Activated T-helper 2 cell treated with anti-CD3 and anti-CD28 coated beads, Interferon-gamma antibody, Interleukin-2, Interleukin-4, amounts not matched to agents 10 μg/mL and 5 μg/mL and 100 μg/mL, durations not matched to agents 14 hours and 24 hours and 36 hours (primary cell): ENCODE measurements at places on chromosomes 7 and 10.
A peak's percentile ranks its signal among the peaks of the same experiment; 100 is the strongest.

GRCh38 chr7:19552576-19552975, 156.3 kb downstream of the POLR1F start:
- peak overlapping the region; percentile 46 for H3K27ac ChIP-seq
- H3K4me3 ChIP-seq, result no peak overlapping the region
- H3K4me1 ChIP-seq, result peaks cover 12% of the 10 kb centered on the region
- H3K27me3 ChIP-seq, result no peaks in the 10 kb centered on the region
- H3K36me3 ChIP-seq, result no peaks in the 10 kb centered on the region

- no peaks in the 10 kb centered on the region for H3K4me1 ChIP-seq
- H3K4me3 ChIP-seq, result no peak overlapping the region
- peaks cover 3% of the 10 kb centered on the region for H3K27me3 ChIP-seq
- H3K27ac ChIP-seq, result no peak overlapping the region
These were observed 368.4 kb upstream of the ZMIZ1 start for GRCh38 chr10:78700413-78700812.

GRCh38 chr10:119297207-119297968, 90.0 kb downstream of the GRK5 start:
- no peak for DNase-seq
- no peak overlapping the region for H3K4me3 ChIP-seq
- no peaks in the 10 kb centered on the region for H3K27me3 ChIP-seq
- no peak overlapping the region for H3K27ac ChIP-seq

GRCh38 chr10:119705434-119705831, 20.4 kb upstream of the INPP5F start:
- no peaks in the 10 kb centered on the region for H3K27me3 ChIP-seq
- H3K36me3 ChIP-seq, result peaks cover 55% of the 10 kb centered on the region
- H3K4me1 ChIP-seq, result peaks cover 58% of the 10 kb centered on the region
- H3K27ac ChIP-seq, result peak overlapping the region; percentile 96
- peak overlapping the region; percentile 33 for H3K4me3 ChIP-seq
